AG04449 (cell line): ENCODE measurements at places on chromosomes 3 and 15.

GRCh38 chr15:35460616-35461015 lies 85.3 kb downstream of the DPH6 start:
- no peak for DNase-seq

DNA sequence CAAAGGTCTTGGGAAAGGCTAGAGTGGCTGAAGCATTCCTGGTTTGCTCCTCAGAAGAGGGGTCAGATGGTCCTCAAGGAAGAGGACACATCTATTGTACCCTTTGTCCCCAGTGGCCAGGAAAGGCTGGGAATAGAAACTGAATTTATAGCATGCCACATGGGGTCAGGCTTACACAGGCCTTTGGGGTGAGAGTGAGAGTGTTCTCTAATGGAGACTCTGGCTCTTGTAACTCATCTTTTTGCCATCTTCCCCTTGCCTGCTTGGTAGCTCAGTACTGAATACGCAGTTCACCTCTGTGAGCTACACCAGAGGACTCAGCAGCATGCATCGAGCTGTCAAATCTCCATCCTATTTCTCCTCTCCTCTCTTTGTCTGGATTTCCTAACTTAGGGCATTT lies 87.5 kb downstream of the ATP2B2 start:
- DNase-seq: no peak

GRCh38 chr3:15779111-15779510 lies 18.7 kb downstream of the ANKRD28 start:
- DNase-seq: no peak

DNA sequence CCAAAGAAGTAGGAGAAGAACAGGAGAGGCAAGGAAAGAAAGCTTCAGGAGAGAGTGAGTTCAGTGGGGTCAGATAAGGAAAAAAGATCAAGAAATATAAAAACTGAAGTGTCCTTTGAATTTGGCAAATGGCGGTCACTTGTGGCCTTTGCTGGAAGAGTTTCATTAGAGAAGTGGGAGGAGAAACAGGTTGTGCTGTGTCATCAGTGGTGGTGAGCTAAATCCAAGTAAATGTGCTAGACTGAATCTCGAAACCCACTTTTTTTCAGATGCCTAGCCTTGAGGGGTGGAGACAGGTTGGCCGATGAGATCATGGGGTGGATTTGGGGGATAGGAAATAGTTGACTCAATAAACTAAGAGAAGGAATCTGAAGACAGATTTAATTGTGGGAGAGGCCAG lies 43.7 kb downstream of the CHRD start:
- no peak for DNase-seq

- no peak for DNase-seq
Observed at GRCh38 chr15:63401078-63401477, 19.4 kb upstream of the CA12 start.

- DNase-seq: no peak
Observed at GRCh38 chr15:82553846-82554245, 13.6 kb upstream of the RPS17 start.

DNA sequence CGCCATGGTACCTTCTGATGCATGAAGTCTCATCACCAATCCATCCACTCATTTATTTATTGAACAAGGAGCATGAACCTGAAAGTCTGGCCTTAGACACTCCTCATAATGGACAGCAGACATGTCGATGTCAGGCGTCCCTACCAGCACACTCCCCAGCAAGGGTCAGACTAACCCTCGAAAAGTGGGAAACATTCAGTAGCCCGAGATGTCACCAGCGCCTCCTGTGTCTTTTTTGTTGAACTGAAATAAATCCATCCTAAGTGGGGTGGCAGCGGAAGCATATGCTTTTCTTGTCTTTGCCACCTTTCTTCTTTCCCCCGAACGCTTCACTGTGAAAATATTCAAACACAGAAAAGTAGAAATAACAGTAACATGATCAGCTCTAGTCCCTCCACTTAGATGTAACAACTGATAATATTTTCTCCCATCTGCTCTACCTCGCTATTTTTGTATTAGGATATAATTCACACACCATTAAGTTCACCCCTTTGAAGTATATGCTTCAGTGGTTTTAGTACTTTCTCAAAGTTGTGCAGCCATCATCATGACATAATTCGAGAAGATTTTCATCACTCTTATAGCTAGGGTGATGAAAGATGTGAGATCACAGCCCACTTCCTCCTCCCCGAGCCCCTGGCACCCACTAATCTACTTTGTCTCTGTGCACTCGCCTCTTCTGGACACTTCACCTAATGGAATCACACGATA lies 121.6 kb downstream of the ADAMTS17 start:
- DNase-seq: no peak

DNA sequence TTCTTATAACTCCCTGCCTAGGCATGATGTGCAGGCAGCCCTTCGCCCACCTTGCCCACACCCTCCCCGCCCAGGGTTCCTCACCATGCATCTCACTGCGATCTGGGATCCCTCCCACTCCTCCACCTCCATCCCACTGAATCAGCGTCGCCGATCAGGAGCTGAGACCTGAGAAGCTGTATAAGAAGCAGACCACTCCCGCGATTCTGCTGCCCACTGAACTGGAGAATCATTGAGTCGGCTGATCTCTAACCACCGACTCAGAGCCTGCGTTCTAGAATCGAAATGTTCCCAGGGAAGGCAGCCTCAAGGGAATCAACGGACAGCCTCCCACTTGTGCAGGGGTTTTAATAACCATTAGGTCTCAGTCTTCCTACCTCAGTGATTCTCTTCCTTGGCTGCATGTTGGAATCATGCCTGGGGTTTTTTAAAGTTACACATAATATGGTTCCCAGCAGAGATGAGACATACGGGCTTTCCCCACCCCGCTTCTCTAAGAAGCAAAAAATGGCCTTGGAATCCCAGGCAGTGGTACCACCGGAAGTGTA lies 60.2 kb downstream of the TMEM44 start:
- DNase-seq: no peak

GRCh38 chr3:189737071-189737470 lies 105.9 kb downstream of the TP63 start:
- DNase-seq: no peak

GRCh38 chr3:143637133-143637532 lies 211.1 kb downstream of the SLC9A9 start:
- DNase-seq: no peak

DNA sequence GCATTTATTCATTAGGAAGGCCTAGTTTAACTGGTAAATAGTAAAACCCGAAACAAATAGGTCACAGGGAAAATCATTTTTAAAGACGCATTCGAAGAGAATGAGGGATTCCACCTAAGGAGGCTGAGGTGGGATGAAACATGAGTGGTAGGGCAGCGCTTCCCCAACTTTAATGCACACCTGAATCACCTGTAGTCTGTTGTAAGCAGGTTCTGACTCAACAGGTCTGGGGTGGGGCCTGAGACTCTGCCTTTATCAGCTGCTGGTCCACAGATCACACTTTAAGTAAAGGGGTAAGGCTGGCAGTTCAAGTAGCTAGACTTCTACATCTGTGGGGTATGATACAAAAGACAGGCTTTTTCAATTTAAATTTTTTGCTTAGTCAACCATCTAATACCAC lies 223.5 kb upstream of the UBE2E2 start:
- DNase-seq: no peak

DNA sequence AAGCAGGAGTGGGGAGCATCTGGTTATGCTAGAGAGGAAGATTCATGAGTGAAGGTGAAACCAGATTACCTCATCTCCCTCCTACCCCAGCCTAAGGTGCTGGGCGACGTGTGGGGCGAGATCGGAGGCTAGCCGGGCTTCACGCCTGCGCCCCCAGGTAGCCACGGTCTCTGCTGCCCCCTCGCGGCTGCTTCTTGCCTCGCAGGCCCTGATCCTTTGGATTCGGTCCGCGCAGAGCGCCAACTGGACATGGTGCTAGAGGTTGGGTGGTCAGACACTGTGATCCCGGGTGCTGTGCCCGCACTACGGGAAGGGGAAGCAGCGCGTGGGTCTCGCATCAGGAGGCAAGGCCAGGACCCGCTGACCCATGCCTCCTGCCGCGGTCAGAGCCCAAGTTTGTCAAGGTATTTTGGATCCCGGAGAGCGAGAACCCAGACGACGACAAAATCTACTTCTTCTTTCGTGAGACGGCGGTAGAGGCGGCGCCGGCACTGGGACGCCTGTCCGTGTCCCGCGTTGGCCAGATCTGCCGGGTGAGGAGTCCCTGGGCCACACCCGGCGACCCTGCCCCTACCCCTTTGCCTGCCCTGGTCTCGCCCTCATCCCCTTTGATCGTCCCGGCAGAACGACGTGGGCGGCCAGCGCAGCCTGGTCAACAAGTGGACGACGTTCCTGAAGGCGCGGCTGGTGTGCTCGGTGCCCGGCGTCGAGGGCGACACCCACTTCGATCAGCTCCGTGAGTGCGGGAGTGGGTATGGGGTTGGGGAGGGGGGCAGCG lies 4.2 kb downstream of the SEMA3B start:
- no peak for DNase-seq

- DNase-seq: no peak
Observed at GRCh38 chr15:94607176-94607654, 375.9 kb downstream of the MCTP2 start.

DNA sequence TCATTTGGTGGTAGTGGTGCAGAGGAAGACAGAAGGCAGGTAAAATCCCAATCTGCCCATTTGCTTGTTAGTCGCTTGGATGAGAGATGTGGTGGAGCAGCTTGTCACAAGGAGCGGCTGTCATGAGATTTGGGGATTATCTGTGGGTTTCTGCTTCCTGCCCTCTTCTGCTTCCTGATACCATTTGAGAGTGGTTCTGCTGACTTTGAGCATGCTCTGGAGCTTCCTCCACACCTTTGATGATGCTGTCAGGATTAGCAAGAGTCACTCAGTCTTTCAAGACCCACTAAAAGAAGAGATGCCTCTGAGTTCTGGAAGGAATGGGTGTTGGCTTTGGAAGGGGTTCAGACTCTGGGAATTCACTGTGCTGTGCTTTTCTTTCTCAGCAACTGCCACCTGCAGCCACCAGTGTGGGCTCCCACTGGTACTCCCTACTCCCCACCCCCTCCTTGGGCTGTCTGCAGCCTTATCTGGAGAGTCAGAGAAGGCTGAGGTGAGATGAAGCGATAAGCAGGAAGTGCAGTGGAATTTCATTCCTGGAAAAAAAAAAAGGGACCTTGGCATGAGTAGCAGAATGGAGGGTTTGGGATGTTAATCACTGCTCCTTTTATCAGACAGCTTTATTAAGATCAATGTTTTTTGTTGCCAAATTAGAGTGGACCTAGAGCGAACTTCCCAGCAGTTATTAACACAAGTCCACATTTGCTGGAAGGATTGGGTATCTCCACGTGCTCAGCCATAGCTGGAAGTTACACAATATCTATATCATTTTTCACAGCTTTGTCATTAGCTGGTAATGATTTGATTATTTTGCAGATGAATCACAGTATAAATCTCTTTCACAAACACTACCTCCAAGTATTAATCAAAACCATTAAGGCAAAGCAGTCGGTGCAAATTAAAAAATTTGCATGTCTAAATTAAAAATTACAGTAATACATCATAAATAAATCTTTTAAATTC lies 233.0 kb upstream of the SATB1 start:
- no peak for DNase-seq

DNA sequence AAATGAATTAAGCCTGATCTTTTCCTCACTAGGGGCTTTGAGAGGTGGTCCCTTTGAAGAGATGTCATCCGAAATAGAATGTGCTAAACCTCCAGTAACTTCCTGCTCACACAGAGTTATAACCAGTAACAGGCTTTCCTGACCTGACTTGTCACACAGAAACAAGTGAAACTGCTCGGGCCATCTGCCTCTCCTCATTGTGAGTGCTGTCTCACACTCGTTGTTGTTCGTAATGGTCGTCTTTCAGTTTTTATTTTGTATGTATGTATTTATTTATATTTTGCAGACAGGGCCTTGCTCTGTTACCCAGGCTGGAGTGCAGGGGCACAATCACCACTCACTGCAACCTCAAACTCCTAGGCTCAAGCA lies 24.0 kb downstream of the ACSBG1 start:
- DNase-seq: no peak

- no peak for DNase-seq
Observed at GRCh38 chr15:62835351-62835750, 207.2 kb upstream of the TPM1 start.

GRCh38 chr15:60301024-60301423 lies 96.8 kb downstream of the ANXA2 start:
- no peak for DNase-seq

DNA sequence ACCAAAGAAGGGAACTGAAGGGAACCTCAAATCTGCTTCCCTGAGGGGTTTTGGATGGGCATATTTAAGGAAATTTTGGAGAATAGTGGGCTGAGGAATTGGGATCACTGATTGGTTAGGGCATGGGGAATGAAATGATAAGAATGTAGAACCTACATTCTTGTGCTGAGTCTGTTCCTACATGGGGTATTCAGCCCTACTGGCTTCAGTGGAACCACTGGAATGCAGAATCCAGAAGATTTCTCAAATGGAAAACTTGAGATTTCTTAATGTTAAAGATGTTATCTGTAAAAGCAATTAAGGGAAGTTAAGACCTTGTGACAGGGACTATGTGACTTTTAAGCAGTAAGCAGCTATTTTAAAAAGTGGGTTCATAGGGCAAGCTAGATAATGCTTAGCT lies 1062.4 kb downstream of the AGBL1 start:
- DNase-seq: no peak

- DNase-seq: no peak
Observed at GRCh38 chr3:189146848-189147247, 24.9 kb upstream of the TPRG1 start.

GRCh38 chr3:130811557-130811956 lies 64.9 kb upstream of the PIK3R4 start:
- no peak for DNase-seq

DNA sequence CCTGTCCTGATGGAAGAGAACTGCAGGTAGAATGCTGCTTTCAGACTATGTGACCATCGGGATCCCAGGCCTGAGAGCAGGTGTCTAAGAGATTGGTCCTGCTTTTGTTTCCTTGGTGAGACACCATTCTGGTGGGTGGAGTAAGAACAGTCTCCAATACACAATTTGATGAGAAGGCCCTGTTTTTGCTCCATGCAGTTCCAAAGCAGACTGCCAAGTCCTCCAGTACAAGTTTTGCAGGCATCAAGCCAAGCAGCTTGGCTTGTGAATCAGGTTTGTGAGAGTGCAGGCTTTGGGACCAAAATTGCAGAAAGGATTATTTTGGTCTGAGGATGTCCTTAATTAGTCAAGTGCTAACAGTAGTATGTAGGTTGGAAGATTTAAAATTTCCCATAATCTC lies 381.6 kb downstream of the FOXP1 start:
- DNase-seq: no peak

GRCh38 chr3:32969656-32970055 lies 18.2 kb downstream of the CCR4 start:
- DNase-seq: no peak

- DNase-seq: no peak
Observed at GRCh38 chr15:50943638-50944037, 35.2 kb downstream of the AP4E1 start.

- DNase-seq: no peak
Observed at GRCh38 chr15:40957581-40958051, 4.3 kb downstream of the CHAC1 start.

GRCh38 chr15:69061414-69061842 lies 46.9 kb downstream of the NOX5 start:
- no peak for DNase-seq

GRCh38 chr3:66490214-66490613 lies 10.6 kb downstream of the LRIG1 start:
- no peak for DNase-seq

GRCh38 chr15:77709135-77709886 lies 76.6 kb upstream of the LINGO1 start:
- no peak for DNase-seq

- DNase-seq: no peak
Observed at GRCh38 chr3:170513642-170514041, 72.2 kb downstream of the SLC7A14 start.

GRCh38 chr3:25536521-25537391 lies 108.7 kb downstream of the RARB start:
- no peak for DNase-seq

- DNase-seq: no peak
Observed at GRCh38 chr15:68192804-68193486, 12.2 kb downstream of the CALML4 start.
